Brain (organoid and tissue), 16 donors: ENCODE measurements at places on chromosomes 3 and 15.

GRCh38 chr15:32735989-32736700, 18.3 kb downstream of the GREM1 start:
- DNase-seq, result peak; percentile 96

DNA sequence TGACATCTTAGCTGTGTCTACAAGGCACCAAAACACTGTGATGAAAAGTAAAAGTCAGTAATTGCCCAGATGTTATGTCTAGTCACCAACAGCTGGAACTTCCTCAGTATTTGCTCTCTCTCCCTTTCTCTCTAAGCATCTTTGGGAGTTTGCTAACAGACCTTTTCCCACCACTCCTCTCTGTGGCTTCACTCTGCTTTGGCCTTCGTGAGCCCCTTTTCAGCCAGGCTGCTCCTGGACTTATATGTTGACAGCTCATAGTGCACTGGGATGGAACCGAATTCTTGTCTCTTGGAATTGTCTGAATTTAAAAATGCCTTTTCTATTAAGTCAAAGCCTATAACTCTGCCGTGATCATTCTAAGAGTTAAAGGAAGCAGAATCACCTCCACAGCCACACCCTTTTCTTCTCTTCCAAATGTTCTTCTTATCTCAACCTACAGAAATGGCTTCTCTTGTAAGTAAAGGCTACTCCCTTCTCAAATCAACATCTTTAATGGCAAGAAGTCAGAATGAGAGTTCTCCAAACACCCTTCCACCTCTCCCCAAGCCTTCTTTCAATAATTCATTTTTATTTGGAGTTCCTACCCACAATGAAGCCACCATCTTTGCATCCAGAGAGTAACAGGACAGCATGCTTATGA, 17.2 kb upstream of the FOXP1 start:
- DNase-seq, result no peak

DNA sequence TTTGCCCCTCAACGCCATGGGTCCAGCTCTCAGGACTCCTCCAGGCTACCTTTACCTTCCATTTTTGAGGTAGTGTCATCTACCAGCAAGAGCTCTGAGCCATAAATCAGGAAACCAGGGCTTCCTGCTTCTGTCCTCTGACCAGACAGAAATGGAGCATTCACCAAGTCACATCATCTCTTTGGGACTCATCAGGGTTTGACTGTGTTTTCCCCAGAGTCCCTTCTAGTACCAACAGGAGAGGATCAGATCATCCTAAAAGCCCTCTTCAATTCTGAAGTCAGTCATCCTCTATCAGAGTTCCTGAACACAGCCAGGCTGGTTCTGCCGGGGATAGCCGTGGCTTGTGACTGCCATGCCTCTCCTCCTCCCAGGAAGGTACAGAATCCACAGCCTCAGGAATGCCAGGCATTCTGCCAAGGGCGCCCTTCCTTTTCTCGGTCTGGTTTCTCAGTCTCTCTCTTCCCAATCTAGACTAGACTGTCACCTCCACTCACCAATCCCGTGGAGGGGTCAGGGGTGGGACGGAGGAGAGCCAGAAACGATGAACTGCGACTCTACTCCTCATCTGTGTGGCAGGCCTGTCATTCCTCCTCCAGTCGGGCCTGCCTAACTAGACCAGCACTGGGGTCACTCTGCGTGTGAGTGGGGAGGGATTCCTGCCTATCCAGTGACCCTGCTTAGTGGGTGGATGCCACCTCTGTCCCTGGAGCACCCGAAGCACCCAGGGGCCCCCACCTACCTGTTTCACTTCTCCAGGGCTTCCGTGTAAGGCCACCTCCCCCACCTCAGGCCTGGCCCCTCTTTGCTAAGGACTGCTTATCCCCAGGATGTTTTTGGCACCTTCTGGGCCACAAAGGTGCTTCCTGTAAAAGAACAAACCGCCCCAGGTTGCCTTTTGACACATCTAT, 30.9 kb downstream of the CCNL1 start:
- DNase-seq, result no peak

DNA sequence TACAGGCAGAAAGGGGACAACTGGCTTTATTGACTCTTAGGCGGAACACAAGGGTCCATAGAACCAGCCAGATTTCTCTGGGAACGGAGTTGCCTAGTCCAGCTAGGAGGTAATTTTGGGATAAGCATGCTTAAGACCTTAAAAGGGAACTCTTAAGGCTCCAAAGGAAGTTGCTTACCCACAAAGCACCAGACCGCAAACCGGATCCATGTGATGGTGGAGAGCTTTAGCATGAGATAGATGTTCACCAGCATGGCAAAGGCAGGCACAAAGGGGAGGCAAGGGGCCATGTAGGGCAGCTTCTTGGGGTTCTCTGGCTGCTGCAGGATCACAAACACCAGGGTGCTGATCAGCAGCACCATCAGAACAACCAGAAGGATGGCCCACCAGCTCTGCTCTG, 61.4 kb downstream of the CLDN11 start:
- no peak for DNase-seq

GRCh38 chr3:159208050-159208449, 406.2 kb downstream of the MFSD1 start:
- DNase-seq, result no peak

- DNase-seq, result no peak
Observed at GRCh38 chr3:120153294-120153693, 59.0 kb upstream of the GSK3B start.

GRCh38 chr3:15403965-15404364, 23.4 kb downstream of the METTL6 start:
- no peak for DNase-seq
